ENCODE measurements at places on chromosomes 7 and 10.

GRCh38 chr7:90816511-90817142 is 220.5 kb downstream of the CDK14 start:
- DNase-seq = no peak

DNA sequence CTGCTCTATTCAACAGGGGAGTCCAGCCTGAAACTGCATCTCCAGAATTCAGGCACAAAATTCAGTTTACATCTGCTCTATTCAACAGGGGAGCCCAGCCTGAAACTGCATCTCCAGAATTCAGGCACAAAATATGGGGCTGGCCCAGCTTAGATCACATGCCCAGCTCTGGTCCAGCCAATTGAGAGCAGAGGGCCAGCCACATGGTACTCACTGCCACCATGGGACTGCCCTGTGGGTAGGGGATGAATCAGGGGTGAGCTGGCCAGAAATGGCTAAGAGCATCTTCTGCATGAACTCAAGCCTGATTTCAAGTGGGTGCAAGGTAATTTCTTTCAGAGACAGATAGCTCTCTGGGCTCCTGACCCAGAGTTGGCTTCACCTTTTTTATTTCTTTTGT is 156.6 kb upstream of the LYZL2 start:
- DNase-seq = no peak

GRCh38 chr7:6274743-6275142 is 2.3 kb upstream of the CYTH3 start:
- DNase-seq = no peak

DNA sequence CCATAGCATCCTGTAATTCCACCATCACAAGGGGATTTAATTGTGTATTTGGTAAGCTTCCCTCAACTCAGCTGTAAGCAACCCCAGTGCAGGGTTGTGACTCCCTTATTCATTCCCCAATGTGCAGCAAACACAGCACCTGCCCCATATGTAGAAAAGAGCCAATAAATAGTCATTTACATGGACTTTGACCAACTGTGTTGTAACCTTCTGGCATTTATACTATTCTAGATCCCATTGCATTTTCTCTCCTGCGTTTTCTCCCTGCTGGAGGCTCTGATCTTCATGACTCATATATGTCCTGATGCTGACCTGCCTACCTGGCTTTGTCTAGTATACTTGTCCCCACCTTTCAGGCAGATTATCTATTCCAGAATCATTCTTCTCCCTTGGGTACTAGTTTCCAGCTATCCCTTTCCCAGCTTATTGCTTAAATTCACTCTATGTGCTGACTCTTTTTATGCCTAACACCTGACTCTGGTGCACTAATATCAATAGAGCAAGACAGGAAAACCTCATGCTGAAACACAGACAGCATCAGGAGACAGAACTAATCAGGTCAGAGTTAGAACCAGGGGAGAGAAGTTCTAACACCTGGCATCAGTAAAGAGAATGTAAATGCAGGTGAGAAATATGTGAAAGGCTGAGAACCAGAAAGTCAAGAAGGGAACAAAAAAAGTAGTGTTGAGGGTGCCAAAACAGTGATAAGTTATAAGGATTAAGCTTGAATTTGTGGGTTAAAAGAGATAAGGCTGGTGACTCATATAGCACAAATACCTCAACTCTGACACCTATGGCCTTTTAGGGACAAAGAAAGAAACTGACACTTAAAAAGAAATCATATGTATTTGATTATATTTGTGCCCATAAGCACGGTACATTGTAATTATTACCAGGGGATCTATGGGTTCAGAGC is 402.7 kb downstream of the IPMK start:
- no peak for DNase-seq

- no peak for DNase-seq
These were observed 168.3 kb downstream of the GLI3 start for GRCh38 chr7:42068554-42069280.

- no peak for DNase-seq
These were observed 14.8 kb downstream of the NPS start for GRCh38 chr10:127563718-127564553.

- DNase-seq = no peak
These were observed 689.6 kb downstream of the NRG3 start for GRCh38 chr10:82564353-82565196.

DNA sequence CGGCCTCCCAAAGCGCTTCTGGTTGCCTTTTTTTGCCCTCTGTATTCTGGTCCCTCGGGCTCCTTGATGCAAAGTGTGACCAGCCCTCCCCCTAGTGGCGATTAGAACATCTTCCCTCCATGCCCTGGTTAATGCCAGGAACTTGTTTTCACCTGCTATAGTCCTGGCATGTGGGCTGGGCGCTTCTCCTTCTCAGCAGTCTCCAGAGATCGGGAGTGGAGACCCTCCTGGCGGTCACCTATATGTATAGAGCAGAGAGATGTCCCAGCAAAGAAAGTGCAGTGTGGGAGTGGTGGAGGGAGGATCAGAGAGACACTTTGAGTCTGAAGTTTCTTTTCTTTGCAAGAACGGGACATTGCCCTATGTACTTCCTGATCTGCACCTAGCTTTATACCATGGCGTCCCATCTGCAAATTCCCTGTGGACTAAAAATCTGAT is 264.1 kb downstream of the OTUD1 start:
- no peak for DNase-seq

DNA sequence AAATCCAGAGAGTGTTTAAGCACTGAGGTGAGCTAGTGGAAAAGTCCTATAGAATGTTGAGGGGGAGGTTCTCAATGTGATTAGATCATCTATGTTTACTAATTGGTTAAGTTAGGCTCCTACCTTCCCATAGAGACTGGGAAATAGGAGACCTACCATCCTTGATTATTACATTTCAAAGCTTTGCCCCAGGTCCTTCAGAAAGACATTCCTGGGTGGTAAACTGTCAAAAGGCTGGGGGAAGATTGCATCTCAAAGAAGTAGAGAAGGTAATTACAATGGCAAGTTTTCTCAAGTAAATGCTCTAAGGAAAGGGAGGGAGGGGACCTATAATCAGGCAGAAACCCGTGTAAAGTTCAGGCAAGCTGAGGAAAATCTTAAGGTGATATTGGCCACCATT is 247.8 kb upstream of the SMIM30 start:
- DNase-seq = no peak

DNA sequence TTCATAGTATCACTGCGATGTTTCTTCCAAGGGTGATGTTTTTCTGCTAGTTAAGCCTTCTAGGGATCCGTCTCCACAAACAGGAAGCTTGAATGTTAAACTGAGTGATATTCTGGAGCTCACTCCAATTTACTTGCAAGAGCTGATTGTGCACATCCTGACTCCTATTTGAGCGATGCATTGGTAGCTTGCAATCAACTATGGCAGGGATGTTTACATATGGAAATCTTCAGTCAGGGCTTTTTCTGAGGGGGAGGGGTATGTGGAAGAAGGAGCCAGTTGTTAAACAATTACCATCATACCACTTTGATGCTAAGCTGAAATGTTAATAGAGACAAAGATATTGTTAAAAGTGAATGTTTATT is 43.2 kb upstream of the NXPH1 start:
- no peak for DNase-seq

GRCh38 chr7:147982307-147982706 is 608.3 kb upstream of the C7orf33 start:
- DNase-seq = no peak

DNA sequence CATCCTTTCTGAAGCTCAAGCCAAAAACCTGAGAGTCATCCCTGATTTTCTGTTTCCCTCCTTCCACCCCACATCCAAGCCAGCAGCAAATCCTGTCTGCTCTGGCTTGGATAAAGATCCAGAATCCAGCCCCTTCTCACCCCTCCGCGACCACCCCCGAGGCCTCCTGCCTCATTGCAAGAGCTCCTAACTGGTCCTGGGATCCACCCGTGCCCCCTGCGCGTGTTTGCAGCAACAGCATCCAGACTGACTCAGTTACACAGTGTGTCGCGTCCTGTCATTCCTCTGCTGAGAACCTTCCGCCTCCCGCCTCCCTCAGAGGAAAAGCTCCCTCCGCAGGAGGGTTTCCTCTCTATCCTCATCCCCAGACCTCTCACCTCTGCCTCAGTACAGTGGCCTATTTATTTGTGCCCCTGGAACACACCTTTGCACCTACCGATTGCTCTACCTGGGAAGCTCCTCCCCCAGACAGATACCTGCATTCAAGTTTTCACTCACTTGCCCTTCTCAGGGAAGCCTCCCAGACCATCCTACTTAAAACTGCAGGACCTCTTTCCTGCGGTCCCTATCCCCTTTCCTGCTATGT is 21.6 kb upstream of the GRID1 start:
- no peak for DNase-seq

DNA sequence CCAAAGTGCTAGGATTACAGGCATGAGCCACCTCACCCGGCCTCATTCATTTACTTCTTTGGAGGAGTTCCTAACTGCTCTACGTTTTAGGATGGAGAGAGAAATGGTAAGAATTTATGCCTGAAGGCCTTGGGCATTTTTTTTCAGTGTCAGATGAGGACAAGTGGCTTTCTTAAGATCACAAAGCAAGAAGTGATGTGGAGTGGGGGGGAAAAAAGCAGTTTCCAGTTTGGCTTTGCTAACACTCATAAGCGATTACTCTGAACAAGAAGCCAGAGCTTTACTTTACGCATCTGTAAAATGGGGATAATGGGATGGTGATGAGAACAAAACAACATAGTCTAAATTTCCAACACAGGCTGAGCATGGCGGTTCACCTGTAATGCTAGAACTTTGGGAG is 2.6 kb upstream of the PPIA start:
- DNase-seq = no peak

DNA sequence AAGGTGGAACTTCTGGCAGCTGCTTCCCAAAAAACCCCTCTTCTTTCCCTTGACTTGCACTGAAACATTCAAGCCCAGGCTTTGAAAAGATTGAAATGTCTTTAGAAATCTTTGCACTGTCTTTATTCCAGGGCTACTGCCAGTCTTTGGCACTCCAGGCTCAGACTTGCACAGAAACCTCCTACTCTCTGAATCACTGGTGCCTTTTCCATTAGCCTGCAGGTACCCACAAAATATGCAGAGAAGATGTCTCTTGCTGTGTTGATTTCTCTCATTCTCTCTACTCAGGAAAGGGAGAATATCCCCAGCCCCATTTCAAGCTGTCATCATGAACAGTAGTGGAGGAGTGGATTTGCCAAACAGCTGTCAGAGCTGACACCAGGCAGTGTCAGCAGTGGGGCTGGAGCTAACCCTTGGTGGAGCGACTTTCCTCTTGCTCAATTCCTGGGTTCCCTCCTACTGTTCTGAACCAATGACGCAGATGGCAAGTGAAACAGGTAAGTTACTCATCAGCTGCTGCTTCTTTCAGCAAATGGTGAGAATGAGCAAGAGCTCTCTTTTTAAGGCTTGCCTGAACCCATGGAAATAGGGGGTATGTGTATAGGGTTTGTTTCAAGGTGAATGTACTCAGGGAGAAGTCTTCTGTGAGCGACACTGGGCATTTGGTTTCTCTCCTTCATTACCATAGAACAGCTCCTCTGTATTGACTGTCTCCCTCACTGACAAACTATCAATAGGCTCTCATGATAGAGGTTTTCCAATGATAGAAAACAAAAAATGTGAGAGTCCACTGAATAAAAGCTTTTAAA is 362.4 kb downstream of the ADRA2A start:
- no peak for DNase-seq

GRCh38 chr10:44310762-44311562 is 73.9 kb downstream of the CXCL12 start:
- no peak for DNase-seq

- DNase-seq = peak; percentile 21
These were observed at the start of gene NMT2 for GRCh38 chr10:15168291-15168785. NMT2 (minus strand) TSS chr10:15168693; CDS start chr10:15168612, 81 bp downstream.

DNA sequence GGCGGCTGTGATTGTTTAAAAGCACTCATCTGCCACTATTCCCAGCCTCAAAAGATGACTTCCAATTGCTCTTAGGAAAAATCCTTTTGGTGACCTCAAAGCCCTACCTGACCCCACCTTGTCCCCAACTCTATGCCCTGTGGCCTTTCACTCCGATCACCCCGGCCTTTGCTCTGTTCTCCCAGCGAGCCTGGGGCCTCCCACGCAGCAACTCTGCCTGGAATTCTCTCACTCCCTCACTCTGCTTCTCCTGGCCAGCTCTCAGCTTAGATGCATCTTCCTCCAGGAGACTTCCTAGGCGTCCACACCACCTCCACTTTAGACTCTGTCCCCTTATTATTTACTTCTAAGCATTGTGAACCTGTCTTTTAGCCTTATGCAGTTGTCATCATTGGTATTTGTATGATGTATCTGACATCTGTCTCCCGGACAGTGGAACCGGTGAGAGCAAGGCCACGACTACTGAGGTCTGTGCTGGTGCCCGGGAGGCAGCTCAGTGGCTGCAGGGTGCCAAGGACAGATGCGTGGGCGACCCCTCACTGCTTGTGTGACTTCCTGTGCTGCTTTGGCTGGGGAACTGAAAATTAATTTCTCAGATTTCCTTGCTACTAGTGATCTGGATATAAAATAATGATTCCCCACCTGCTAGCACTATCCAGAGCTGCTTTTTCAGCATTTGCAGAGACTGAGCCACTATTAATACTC is 63.0 kb downstream of the PIP4K2A start:
- no peak for DNase-seq

- no peak for DNase-seq
These were observed 202.1 kb downstream of the COBL start for GRCh38 chr7:51114501-51114900.

GRCh38 chr10:16737420-16737819 is 79.8 kb downstream of the RSU1 start:
- DNase-seq = no peak

DNA sequence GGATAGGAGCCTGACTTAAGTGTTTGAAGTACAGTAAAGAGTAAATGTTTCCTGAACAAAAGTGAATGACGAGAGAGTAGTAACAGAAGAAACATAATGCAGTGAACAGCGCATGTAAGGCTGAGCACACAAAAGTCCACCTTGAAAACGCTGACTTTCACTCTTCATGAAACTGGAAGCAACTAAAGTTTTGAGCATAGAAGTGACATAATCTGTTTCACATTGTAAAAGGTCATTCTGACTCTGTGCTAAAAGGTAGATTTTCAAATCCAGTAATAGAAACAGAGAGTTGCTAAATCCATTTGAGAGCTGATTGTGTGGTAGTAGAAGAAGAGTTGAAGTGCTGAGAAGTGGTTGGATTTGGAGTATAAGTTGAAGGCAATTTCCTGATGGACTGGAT is 1037.0 kb downstream of the CNTNAP2 start:
- no peak for DNase-seq

GRCh38 chr10:31709028-31709427 is 219.6 kb downstream of the ARHGAP12 start:
- no peak for DNase-seq

DNA sequence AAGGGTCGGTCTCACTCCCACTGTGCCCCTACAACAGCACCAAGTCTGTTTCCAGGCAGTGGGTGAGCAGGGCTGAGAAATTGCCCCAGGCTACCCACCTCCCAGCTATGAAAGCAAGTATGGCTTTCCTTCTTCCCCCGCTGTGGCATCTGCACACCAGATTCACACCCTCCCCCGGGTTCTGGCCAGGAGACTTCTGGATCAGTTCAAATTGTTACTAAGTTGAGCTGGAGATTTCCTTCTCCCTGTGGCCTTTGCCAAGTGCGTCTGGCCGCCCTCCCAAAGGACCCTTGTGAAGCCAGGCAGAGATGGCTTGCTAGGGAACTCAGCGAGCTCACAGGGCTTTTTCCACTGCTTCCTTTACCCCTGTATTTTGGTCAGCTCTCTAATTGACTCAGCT is 555.4 kb downstream of the SH2D4B start:
- DNase-seq = no peak

- no peak for DNase-seq
These were observed 54.8 kb downstream of the MKI67 start for GRCh38 chr10:128071417-128071782.

All from NCI-H1417 treated with DMSO at 0.1 percent for 48 hours (cell line).